ENCODE measurements at places on chromosomes 2 and 18. TPM values are rescaled to one million over a fixed set of nuclear protein-coding genes. Genes with fewer than 3 reads are reported as not detected.

DNA sequence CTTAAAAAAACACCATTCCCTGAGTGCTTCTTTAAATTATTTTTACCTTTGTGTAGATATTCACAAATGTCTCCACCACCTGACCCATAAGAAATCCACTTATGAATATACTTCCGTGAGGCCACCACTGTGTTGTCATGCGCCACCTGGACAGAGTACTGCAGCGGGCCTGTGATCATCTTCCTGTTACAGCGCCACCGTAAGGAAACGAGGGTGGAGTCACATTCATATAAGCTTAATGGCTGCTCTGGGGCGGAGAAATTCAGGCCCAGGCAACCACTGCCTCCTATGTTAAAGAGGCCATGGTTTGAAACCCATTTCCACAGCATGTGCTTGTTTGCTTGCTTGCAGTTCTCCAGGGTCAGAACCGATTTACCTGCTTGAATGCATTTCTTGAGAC is 17.7 kb downstream of the PLA2R1 start:
- H3K27ac ChIP-seq: no peak overlapping the region
- no peaks in the 10 kb centered on the region for H3K36me3 ChIP-seq
- DNase-seq: no peak
- no peaks in the 10 kb centered on the region for H3K4me1 ChIP-seq
- H3K4me3 ChIP-seq: no peak overlapping the region

GRCh38 chr2:196181484-196181883 is 10.1 kb upstream of the STK17B start:
- H3K4me1 ChIP-seq: no peaks in the 10 kb centered on the region
- no peak overlapping the region for H3K27ac ChIP-seq
- H3K36me3 ChIP-seq: no peaks in the 10 kb centered on the region
- H3K4me3 ChIP-seq: no peak overlapping the region

DNA sequence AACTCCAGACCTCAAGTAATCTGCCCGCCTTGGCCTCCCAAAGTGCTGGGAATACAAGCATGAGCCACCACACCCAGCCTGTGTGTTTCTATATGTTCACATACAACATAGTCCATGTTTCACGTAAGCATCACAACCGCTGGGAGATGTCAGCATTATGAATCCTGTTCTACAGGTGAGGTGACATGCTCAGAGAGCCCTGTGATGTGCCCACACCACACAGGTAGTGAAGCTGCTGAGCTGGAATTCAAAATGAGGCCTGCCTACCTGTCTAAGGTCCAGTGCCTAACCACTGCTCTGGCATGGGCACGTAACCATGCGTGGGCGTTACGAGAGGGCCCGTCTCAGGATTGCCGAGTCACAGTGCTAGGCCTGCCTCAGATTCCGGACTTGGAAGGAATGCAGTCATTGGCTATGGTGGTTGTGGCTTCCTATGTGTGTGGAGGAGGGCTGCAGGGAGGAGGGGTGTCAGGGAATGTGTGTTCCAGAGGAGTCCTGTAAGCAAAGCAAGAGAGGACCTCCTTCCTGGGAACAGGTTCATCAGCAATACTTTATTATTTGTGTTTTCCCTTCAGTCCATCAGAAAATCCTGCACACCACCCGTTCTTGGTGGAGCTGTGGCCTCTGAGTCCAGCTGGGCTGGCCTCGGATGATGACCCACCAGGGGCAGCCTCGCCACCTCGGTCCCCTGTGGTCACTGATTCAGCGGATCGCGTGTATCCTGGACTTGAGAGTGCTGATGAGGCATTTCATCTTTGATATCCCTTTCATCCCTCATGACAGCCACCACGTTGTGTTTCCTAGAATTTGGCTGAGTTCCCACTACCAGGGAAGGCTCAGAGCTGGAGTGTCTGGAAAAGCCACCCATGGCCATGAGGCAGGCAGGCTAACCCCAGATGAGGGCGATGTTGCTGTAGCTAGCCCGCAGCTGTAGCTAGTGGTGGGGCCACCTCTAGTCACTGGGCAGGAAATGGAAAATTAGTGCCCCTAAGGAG is 31.1 kb downstream of the HK2 start:
- H3K4me1 ChIP-seq: peaks cover 8% of the 10 kb centered on the region
- no peak overlapping the region for H3K27ac ChIP-seq
- no peaks in the 10 kb centered on the region for H3K36me3 ChIP-seq
- no peaks in the 10 kb centered on the region for H3K27me3 ChIP-seq

Gene TGOLN2
- total RNA-seq: 80.4 TPM

All from fibroblast of lung (primary cell).